ENCODE measurements at places on chromosomes 2 and 18.
A peak's percentile ranks its signal among the peaks of the same experiment; 100 is the strongest.

- no peak for DNase-seq
Measured at GRCh38 chr2:26078939-26079338, 45.1 kb downstream of the RAB10 start.

DNA sequence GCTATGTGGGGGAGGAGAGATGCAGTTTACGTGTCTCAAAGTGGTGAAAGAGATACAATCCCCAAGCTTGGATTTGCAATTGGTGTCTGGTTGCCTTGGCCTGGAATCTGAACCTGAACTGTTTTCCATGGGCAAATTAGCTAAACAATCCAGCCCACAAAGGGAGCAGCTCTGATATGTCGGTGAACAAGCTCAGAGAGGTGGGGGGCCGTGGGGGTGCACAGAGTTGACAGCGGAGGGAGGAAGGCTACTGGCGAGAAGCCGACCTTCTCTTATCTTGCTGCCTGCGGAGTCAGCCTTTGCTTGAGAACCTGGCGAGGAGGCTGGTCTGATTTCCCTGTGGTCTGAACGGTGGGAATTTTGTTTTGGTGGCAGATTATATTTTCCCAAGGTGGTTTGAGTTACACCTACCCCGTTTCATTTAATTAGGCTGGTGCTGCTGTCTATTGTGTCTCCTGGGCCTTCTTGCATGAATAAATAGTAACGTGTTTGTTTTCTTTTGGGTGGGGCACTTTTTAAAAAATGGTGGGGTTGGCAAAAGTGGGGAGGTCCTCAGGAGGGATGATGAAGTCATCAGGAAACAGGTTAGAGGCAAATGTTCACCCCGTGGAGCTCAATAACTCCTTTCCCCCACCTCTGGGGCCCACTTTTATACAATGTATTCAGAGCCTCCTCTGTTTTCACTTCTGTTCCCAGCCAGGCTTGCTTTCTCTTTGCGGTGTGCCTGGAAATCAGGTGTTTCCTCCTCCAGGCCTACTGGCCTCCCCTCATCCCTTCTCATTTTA lies 80.9 kb upstream of the IGFBP5 start:
- no peak for DNase-seq

DNA sequence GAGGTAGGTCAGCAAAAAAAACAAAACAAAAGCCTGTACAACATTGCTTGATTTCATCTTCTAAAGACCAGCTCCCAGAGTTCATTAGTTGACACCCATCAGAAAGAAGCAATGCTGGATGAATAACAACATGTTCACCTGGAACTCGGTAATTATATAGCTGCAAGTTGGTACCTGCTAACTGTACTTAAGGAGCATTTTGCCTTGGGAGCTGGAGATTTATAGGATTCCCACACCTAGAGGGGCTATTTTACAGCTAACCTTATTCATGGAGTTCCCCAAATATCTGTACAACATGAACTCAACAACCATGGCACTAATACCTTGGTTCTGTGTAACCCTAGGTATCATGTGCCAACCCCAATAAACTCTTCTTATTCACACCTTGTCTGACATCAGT lies 281.1 kb upstream of the NCKAP5 start:
- DNase-seq: no peak

DNA sequence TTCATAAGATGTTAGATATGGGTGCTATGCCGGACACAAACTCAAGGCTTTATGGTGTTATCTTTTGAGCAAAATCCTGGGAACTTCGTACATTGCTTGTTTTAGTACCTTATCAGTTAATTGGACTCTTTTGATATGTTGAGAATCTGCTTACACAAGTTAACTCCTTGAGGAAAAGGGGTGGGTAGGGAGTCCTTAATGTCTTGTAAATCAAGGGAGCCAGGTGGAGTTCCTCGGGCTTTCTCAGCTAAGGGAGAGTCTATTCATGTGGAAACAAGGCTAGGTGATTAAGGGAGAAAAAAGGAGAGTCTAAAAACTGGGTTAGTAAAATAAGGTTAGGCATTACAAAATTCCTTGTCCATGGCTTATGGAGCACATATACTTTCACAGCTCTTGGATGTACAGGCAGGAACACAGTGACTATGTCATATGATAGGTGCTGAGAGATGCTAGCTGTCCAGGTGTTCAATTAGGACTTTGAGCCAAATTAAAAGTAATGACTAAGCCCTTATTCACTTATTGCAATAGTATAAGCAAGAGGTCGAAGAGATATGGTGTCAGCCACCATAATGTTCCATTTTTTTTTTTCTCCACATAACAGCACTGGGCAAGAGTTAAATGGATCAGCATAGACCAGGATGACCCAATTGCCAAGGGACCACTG lies 59.5 kb upstream of the DYNAP start:
- DNase-seq: no peak

DNA sequence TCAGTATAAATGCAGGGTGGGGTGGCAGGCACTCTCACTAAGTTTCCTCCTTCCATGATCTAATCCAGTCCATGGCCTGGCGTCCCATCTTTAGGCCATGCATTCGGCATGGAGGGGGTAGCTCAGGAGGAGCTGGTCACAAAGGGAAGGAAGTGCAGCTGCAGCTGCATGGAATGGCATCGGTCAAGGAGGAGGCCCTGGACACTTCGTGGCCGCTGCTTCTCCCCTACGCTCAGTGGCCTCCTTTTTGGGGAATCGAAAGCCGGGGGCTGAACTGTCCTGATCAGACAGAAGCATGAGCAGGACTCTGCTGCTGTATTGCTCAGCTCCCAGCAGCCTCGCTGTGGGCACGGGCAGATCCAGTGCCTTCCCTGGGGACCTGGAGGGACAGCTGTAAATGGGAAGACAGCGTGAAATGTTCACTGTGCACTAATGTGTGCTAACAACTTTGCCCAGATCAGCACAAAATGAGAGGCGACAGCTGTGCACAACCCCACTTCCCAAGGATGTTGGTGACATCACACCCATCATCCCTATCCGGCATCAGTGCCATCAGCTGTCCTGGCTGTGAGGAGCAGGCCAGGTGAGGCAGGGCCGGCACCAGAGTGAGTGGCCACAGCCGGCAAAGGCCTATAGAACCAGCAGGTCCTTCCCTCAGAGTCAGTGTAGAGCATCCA lies 520.1 kb upstream of the RAB6C start:
- DNase-seq: no peak

GRCh38 chr2:226701052-226701451 lies 98.6 kb downstream of the IRS1 start:
- peak; percentile 91 for DNase-seq

GRCh38 chr2:122980671-122981070 lies 1044.4 kb upstream of the CNTNAP5 start:
- no peak for DNase-seq

GRCh38 chr2:118350621-118351020 lies 262.4 kb downstream of the INSIG2 start:
- DNase-seq: no peak

- DNase-seq: no peak
Measured at GRCh38 chr18:36298126-36298741, 721 bp downstream of the FHOD3 start.

DNA sequence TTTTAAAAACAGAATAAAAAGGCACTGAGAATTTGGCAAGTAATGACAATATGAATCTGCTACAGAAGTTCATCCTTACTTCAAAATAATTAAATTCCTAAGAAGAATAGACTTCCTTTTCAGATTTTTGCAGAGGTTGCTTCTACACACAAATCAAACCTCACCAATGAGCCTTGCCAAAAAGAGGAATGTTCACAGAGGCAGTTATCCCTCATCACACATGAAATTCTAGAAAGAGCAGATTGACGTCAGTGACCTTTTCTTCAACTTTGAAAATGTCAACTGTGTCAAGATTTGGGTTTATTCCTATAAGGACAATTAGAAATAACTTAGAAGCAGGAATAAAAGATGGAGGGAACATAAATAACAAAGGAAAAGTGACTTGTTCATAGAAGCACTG lies 64.6 kb downstream of the MBD2 start:
- DNase-seq: no peak

DNA sequence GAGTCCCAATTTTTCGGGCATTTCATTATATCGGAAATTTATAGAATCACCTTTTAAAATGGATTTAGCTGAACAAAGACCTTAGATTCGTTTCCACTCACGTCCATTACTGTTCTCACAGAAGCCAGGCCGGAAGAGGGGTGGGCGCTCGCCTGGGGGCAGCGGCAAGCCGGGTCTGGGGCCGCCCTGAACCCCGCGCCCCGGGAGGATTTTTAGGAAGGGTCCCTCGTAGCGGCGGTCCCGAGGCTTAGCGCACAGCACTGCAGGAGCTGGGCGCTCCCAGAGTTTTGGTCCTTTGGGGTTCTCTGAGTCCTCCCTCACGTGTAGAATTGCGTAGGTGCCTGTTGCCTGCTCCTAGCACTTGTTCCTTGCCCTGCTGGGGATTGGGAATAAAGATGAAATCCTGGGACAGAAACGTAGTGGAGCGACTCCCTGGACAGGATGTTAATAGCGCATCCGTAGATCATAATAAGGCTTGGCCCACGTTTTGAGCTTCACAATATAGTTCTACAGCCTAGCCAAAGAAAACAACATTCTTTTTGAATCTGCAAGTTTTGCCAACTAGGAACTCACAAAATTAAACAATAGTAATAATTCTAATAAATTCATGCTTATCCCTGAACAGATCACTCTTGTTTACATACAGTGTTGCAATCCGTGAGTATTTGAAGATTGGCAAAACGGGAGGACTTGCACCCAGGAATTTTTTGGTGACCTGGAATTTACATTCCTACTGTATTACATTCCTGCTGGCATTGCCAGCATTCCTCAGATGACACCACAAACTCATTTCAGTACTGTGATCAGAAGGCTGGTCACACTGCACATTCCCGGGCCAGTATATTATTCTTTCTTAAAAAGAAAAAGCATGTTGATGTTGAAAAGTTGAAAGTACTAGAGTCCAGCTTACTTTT lies 875 bp downstream of the C18orf63 start:
- DNase-seq: peak; percentile 67

DNA sequence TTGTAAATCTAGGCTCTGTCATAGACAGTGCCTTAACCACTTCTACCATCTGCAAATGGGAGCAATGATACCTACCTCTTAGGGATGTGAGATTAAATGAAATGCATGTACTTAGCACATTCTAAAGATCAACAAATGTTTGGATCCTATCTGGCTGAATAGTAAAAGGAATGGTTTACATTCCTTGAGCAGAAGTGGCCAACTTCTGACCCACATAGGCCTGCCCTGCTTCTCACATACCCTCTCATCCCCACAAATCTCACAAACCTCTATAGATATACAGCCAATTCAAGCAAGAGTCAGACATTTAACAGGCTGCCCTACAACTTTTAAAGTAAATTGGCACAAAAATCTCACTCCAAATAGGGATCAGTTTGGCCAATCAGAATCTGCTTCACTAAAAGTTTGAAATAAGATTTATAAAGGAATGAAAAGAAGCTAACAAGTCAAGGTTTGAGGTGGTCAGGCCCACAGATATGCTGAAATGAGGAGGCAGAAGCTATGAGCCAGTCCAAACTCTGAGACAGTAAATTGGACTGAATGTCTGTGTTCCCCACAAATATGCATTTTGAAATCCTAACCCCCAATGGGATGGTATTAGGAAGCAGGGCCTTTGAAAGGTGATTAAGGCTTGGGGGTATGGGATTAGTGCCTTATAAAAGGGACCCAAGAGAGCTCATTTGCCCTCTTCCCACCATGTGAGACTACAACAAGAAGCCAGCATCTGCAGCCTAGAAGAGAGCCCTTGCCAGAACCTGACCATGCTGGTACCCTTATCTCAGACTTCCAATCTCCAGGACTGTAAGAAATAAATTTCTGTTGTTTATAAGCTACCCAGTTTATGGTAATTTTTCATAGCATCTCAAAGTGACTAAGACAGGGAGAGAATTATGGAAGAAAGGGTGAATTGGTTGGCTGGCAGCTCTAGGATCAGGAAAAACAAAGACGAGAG lies 227.8 kb upstream of the RBMS1 start:
- no peak for DNase-seq

- peak; percentile 56 for DNase-seq
Measured at GRCh38 chr2:68832233-68832869, 38.8 kb downstream of the BMP10 start.

DNA sequence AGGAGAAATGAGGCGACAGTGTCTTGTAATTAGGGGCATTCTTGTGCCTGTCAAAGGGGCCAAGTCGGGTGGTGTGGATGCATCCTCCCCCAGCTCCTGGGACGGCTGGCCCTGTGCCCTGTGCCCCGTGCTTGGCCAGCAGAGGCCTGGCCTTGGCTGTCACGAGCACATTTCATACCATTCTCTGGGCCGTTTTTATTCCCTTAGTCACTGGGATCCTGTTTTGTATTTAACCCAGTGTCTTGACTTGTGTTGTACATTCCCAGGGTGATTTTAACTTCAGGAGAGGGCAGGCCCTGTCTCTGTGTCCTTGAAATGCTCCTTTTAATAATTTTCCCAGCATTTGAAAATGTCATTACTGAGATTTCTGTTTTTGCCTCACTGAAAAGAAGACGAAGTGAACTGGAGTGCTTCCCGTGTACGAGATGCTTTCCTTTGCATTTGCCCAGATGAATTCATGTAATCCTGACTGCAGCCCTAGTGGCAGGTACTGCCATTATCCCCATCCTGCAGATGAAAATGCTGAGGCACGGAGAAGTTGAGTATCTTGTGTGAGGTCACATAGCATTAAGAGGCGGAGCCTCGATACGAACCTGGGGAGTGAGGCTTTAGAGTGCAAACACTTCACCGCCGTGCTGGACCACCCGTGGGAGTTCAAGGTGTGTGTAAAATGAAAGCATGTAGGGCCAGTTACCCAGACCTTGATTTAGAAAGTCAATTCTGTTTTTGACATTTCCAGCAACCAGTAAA lies 57.0 kb downstream of the SH3RF3 start:
- peak; percentile 62 for DNase-seq

DNA sequence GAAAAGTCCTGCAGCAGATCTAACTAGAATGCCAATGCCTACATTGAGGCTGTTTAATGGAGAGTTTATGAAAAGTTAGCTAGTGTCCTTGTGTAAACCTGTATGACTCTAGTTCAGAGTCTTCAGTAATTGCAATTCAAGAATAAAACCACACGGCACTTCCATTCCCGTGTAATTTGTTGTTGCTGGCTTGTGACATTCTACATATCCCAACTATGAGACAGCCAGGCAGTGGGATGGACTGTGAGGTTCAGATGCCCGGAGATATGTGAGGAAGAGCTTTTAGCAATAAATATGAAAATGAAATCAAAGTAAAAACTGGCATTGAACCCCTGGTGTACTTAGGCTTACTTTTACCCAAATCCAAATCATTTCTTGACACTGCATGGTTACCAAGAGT lies 263.4 kb downstream of the NEDD4L start:
- no peak for DNase-seq

DNA sequence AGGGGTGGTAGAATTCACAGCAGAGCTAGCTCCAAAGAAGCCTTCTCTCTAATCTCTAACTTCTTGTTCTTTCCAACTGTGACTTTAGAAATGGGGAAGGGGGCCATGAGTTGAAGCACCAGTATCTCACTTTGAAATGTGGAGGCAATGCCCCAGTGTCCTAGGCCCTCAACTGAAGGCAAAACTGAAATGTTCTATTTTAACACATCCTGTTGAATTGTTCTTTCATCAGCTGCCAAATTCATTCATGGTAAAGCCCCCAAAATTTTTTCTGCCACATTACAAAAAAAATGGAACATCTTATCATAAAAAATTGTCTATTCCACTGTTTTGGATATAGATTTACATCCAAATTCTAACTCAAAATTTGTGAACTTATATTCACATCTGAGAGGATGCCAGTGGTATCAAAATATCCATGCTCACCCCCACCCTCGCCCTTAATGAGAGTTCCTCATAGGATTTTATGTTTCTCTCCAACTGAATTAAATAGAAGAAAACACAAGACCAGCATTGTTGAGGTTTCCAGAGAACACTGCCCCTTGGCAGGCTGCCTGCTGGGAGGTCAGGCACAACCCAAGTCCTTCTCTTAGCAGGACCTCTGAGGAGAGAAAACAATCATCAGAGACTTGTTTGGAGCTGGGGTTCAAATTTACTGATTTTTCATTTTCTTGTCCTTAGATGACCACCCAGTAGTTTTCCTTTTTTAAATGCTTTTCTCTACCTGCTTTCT lies 147.4 kb upstream of the PGAP1 start:
- DNase-seq: peak; percentile 80
